ENCODE measurements at places on chromosomes 13 and 19. TPM values are rescaled to one million over a fixed set of nuclear protein-coding genes. Genes with fewer than 3 reads are reported as not detected.

GRCh38 chr13:108947551-108948030 is 318.2 kb downstream of the MYO16 start:
- DNase-seq = no peak

The ZNF667 gene
- polyA plus RNA-seq = 21.5 TPM

The MYPOP gene
- polyA plus RNA-seq = 4.2 TPM

The NLRP4 gene
- polyA plus RNA-seq = not detected

The ZNF846 gene
- polyA plus RNA-seq = 21.2 TPM

The LRP3 gene
- 29.2 TPM for polyA plus RNA-seq

The SMIM7 gene
- 79.6 TPM for polyA plus RNA-seq

DNA sequence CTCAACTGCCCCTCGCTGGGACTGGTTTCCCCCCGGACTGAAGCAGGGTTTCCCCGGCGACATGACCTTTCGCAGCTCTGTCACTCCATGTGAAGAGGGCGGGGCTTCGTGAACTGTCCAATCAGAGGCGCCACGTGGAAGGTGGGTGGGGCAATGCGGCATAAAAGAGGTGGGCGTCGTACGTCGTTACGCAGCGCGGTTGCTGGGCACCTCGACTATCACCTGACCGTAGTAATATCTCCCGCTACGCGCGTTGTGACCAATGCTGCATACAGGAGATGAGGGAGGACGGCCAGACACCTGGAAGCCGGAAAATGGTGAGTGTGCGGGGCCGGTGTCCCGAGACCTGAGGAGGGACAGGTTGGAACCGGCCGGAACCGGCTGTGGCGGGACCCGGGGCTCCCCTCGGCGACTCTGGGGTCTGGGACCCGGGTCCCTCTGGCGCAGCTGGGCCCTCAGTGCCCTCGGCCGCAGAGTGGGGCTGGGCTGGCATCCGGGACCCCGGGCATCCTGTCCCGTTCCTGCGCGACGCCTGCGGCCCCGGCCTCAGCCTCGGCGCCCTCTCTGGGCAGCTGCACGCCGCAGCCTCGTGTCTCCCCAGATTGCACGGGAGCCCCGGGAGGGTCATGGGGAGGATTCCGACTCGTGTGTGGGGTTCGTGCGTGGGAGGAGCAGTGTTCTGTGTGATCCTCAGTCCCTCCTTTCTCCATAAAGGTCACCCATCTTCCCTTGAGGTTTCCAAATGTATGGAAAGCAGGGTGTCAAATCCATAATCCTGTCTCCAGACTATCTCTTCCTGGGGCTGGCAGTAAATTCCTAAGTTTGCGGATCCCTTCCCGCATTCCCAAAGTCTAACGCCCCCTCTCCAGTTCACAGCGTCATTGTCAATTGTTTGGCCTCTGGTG is 32.2 kb downstream of the ZNF136 start:
- peak; percentile 88 for DNase-seq

The PNMA8B gene
- 5.3 TPM for polyA plus RNA-seq

The SLC10A2 gene
- polyA plus RNA-seq = not detected

All from left renal pelvis (tissue), 4 donors.